GM18507 (cell line): ENCODE measurements at places on chromosomes 6 and 20.

- no peak for DNase-seq
Measured at GRCh38 chr20:20002101-20002998, 14.8 kb upstream of the NAA20 start.

DNA sequence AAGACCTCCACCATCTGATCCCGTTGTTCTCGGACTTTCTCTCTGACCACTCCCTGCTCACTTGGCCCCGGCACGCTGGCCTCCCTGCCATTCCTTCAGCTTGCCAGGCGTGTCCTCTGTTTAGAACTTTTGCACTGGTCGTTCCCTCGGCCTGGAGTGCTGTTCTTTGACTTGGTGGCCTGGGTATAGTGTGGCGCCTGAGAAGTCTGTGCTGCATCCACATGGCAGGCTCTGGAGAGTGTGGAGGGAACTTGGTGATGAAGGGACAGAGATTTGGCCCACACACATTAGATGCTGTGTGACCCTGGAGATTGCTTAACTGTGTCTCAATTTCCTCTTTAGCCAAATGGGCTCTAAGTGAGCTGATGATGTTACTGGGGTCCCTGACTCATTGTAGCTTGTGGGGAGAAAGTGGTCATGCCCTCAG lies 13.0 kb upstream of the TGM2 start:
- DNase-seq: no peak

GRCh38 chr6:49499623-49500022 lies at the start of gene GLYATL3:
GLYATL3 (plus strand) TSS chr6:49499923; CDS start chr6:49511991, 12,068 bp downstream.
- no peak for DNase-seq

- DNase-seq: no peak
Measured at GRCh38 chr20:54347166-54347833, 128.1 kb upstream of the DOK5 start.

- DNase-seq: no peak
Measured at GRCh38 chr6:34095136-34095505, 50.8 kb downstream of the GRM4 start.

DNA sequence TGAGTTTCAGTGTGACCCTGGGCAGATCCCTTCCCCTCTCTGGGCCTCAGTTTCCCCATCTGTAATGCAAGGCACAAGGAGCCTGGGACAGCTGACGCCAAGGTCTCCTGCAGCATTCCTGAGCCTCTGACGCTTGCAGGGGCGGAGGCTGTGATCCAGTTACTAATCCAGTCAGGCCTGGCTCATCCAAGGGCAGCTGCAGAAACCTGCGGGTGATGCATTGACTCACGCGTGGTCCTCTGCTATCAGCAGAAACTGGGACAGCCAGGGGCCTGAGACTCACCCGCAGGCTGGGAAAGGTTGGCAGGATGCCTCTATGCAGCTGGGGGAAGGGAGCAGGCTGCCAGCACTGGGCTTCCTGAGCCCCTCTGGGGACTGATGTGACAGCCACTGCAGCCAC lies 65.0 kb upstream of the SIRPA start:
- no peak for DNase-seq

GRCh38 chr6:10300071-10300470 lies 114.8 kb downstream of the TFAP2A start:
- no peak for DNase-seq

DNA sequence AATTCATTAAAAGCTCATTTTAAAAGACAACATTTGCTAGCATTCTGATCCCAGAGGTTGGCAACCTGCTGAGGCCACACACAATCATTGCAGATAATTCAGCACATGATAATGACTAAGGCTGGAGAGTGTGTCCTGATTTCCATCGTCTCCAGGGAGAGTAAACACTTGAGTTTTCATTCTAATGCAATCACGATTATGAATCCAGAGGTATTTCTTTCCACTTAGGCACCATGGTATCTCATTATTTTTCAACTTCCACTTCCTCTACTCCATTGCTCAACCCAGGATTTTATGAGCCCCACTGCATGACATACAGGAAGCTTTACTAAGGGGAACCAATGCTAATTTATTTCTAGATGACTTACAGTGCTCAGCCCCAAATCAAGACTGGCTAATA lies 273.8 kb upstream of the AGPAT4 start:
- DNase-seq: no peak

DNA sequence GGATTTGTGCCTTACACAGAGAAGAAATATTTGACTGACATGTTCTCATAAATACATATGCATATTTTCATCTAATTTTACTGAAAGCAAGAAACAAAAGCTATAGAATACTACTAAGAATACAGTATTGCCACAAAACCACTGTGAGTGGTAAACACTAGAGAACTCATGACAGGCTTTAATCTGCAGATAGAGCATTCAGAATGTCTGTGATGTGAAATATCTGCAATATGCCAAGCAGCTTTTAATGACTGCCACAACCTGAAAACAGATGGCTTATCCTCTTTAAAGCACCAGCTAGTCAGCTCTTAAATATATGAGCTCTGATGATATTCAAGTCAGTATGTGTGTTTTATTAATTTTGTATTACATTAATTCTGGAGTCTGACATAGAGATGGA lies 3.4 kb downstream of the NAPB start:
- DNase-seq: no peak

DNA sequence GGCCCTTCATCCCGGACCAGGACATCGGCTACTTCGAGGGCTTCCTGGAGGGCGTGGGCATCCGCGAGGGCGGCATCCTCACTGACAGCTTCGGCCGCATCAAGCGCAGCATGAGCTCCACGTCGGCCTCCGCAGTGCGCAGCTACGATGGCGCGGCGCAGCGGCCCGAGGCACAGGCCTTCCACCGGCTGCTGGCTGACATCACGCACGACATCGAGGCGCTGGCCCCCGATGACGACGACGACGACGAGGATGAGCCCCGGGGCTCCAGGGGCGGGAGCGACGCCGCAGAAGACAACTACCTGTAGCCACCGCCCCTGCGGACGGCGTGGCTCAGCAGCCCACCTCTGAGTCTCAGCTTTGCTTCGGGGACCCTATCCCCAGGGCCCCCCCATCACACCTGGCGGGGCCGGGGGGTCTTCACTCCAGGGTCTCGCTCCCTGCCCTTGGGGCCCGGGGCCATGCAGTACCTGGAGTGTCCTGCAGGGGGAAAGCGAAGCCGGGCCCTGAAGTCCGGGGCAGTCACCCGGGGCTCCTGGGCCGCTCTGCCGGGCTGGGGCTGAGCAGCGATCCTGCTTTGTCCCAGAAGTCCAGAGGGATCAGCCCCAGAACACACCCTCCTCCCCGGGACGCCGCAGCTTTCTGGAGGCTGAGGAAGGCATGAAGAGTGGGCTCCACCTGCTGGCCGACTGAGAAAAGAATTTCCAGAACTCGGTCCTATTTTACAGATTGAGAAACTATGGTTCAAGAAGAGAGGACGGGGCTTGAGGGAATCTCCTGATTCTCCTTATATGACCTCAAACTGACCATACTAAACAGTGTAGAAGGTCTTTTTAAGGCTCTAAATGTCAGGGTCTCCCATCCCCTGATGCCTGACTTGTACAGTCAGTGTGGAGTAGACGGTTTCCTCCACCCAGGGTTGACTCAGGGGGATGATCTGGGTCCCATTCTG lies 20.8 kb upstream of the HCK start:
- DNase-seq: no peak

DNA sequence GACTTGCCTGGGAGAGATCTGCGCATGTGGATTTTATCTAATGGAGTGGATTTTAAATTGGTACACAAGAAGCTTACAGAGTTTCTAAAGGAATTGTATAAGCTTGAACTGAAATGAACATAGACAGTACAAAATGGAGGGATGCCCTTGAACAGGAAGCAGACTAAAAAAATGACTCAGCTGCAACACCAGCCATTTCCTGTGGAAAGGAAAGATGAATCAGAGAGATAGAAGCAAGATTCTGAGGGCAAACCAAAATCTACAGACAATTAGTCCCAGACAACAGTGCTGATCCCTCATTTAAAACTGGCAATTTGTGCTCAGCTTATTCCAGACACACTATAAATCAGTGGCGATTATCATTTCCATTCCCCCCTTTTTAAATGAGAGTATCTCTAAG lies 114.6 kb upstream of the TCF21 start:
- no peak for DNase-seq

DNA sequence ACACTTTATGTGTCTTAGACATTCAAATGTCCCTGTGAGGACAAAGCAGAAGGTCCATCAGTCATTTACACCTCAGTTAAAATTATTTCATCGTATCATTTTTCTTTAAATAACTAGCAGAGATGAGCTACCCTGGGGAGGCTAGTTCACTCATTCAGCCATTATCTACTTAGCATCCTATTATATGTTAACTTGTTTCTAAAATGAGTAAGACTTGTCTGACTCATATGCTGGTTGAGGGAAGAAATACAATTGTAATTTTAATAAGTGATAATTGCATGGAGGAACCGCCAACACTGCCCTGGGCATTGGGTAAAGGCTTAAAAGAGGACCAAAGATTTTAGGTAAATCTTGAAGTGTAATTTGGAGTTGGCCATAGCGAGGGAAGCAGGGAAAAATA lies 12.4 kb upstream of the PTPRK start:
- no peak for DNase-seq

DNA sequence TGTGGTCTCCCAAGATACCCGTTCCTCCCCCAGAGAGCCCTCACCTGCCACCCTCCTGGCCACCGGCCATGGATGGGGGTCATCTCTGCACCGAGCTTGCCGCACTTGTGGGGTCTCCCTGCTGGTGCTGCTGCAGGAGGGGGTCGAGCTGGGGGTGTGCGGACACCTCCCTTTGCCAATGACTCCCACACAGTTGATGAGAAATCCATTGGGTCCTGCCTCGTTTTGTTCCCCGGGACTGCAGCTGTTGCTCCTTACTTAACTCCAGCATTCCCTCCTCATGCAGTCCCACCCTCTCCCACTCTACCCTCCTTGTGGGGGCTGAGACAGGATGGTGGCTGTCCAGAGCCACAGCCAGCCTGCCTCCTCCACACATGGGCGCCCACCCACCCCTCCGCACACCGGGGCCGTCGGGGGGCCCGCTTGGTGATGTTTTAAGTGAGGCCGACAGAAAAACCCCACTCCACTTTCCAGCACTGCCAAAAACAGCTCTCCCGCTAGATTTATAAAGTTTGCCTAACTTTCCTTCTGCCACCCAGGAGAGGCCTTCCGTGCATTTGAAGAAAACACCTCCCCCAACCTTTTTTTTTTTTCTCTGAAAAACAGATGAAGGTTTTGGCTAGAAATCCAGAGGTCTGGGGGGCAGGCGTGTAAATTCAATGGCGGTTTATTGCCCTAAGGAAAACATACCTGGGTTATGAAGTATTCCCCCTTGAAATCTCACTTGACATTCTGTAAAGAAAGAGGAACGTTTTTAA lies 53.5 kb upstream of the APCDD1L start:
- DNase-seq: no peak

- DNase-seq: no peak
Measured at GRCh38 chr6:87220997-87221396, 65.6 kb downstream of the ZNF292 start.

DNA sequence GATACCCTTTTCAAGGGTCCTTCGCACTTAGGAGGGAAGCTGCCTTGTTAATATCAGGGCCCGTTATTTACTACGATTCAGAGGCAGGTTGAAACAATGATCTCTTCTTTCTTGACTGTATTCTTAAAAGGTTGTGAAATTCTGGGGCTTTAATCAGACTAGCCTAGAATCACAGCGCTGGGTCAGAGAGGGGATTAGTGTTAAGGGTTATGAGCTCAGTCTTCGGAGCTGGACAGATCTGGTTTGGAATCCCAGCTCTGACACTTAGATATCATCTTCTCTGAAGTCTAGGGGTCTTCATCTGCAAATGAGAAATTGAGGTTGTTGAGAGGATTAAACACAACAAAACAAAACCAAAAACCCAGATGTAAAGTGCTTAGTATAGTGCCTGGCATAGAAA lies 77.4 kb downstream of the CD83 start:
- no peak for DNase-seq

DNA sequence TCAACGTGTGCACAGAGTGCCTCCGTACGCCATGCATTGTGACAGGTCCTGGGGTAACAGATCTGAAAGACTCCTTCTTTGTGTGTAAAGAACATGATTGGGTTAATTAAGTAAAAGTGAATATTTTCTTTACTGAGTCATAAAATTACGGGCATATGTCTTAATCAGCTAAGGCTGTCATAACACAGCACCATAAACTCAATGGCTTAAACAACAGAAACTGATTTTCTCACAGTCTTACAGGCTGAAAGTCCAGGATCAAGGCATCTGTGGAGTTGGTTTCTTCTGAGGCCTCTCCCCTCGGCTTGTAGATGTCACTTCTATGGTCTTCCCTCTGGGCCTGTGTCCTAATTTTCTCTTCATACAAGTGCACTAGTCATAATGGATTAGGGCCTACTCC lies 176.9 kb downstream of the MTFR2 start:
- no peak for DNase-seq

GRCh38 chr6:36129941-36130666 lies at the start of gene MAPK13:
MAPK13 (plus strand) TSS chr6:36130513; CDS start chr6:36130583, 70 bp downstream.
- no peak for DNase-seq

GRCh38 chr6:138484018-138484731 lies 15.1 kb downstream of the NHSL1 start:
- DNase-seq: no peak

DNA sequence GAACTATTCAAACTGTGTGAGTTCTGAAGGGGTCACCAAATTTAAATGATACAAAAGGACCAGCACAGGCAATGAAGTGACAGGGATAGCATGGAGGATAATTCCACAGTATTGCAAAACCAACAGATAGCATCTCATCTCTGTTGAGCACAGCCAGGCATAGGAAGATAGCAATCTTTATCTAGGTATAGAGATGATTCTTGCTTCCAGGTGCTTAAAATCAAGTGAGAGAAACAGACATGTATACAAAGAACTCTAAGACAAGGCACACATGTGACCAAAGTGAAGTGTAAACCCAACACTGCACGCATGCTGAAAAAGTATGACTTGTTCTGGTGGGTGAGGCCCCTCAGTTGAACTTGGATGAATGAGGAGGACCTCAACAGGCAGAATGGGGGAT lies 48.4 kb upstream of the ARMC2 start:
- DNase-seq: no peak

- DNase-seq: no peak
Measured at GRCh38 chr6:140045116-140045515, 670.7 kb upstream of the CITED2 start.

DNA sequence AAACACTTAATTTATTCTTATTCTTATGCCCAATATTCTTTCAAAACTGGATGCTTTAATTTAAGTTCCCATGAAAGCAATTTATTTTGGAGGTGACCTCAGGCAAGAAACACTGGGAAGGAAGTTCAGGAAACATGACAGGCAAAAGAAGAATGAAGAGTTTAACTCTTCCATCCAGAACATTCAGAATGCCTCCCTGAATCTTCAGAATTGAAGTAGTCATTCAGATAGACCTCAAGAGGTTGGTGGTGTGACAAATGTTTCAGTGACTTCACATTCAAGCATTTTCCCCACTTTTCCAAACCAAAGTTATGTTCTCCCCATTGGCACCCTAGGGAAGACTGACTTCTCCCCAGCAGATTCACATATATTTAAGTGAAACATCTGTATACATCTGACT lies 110.5 kb downstream of the HAO1 start:
- DNase-seq: no peak

- no peak for DNase-seq
Measured at GRCh38 chr6:109466212-109466923, 10.8 kb upstream of the MICAL1 start.

- no peak for DNase-seq
Measured at GRCh38 chr6:133753756-133754155, 135.2 kb upstream of the TCF21 start.

GRCh38 chr6:114989279-114989964 lies 646.6 kb upstream of the HS3ST5 start:
- DNase-seq: no peak

GRCh38 chr6:141077355-141078333 lies 1055.1 kb upstream of the GJE1 start:
- no peak for DNase-seq
